ENCODE measurements at places on chromosomes 6 and 20.

GRCh38 chr6:14058029-14058695, 59.4 kb upstream of the CD83 start:
- no peak for DNase-seq

DNA sequence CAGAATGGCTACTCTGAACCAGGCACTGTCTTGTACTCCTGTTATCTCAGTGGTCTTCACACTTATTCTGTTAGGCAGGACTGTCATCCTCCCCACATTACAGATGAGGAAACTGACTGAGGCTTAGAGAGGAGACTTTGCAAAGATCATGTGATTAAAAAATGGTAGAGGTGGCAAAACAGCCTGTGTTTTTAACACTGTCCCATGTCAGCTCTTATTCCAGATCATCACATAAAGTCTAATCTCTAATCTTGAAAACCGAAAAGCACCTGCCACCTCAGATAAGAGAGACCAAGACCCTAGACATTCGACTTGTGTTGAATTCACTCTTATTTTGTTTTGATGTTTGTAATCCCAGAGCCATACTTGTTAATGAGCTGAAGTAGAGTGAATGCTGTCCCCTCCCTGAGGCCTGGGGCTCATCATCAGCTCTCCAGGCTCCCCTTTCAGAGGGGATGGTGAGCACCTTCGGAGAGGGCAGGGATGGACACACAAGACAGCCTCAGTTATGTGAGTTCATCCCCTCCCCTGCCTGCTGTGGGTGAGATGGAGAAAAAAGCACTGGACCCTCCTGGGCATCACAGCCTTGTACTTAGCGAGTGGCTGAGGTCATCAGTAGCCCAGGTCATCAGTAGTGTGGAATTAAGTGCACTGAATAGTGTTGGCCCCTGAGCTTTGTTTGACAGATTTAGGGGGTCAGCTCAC, 30.6 kb downstream of the MTHFD1L start:
- no peak for DNase-seq

DNA sequence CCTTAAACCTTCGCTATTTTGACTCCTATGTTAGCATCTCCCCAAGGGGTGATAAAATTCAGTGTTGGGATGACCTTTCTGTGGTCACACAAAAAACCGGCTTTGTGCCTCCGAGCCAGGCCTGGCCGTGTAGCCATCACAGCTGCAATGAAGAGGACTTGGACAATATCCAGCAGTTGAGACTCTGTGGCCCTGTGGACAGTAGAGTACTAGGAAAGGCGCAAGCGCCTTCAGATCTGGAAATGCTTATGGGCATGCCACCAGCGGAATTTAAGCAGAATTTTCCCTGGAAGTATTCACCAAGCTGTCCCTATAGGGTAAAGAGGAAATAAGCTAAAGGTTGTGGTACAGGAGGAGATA, 63.3 kb upstream of the SLC2A12 start:
- no peak for DNase-seq

DNA sequence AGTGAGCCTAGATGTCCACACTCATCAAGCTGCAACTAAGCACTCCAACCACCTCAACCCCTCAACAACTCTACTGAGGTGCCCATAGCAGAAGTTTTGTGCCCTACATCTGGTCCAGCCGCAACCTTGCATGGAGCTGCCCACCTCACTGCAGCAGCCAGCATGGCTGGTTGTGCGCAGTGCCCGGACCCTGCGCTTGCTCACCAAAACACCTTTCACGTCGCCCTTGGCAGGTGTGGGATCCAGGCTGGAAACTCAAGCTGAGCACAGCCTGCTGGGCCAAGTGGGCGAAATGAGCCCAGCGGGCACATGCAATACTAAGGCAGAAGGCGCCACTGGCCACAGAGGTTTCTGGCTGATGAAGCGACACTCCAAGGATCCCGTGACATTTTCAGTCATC, 902.4 kb downstream of the TBC1D32 start:
- no peak for DNase-seq

GRCh38 chr6:43761666-43762409, 8.2 kb upstream of the VEGFA start:
- DNase-seq, result no peak

- DNase-seq, result no peak
Measured at GRCh38 chr6:2508071-2508470, 242.7 kb downstream of the MYLK4 start.

DNA sequence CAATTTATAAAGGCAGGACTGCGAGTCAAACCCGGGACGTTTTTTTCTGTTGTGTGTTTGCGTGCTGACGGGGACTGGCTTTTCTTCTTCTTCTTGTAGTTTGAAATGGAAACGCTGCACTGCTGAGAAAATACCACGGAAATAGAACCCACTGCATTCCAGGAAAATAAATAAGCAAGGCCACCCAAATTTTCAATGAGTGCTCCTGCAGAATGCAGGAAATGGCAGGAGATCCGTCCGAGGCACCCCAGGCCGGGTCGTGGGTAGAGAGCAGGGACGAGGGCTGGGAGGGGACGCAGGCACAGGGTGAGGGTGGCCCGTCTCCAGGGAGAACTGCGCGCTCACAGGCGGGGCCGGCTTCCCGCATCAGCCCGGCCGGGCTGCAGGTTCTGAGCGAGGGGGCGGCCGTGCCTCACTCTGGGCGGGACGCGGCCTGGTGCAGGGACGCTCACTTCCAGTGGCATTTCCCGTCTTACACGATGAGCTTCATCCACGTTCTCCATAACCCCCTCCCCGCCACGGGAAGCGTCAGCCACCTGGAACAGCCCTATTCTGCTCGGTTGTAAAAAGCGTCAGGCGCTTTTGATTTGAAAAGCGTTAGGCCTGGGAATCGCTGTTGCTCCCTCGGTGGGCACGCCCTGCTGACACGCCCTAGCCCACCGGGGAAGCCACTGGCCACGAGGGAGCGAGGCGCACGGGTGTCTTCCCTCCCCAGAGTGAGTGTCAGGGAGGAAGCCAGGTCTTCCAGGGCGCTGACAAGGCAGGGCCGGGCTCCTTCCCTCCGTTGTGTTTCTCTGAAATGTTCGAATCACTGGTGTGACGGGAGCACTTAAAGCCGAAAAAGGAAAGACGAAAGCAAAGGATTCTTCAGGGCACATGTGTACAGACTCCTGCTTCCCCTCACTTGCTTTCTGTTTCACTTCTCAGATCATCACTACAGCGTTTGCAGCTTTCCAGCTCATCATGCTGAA, 17.9 kb upstream of the EXOC2 start:
- peak; percentile 83 for DNase-seq

DNA sequence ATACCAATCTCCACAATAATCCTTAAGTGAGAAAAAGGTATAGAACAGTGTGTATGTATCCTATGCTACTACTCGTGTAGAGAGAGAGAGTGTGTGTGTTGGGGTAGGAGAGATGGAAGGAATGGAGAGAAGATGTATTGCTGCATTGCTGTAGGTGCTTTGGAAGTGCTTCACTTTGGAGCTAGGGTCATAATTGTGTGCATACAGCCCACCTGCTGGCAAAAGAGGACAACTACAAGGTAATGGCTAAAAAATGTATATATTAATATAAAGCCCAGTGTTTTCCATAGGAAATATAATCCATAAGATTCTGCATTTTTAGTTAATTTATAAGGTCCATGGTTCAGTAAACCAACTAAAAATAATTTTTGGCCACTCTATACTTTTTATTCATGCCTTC, 36.1 kb downstream of the SERAC1 start:
- peak; percentile 17 for DNase-seq

GRCh38 chr6:154510144-154510905, at the start of gene CNKSR3:
CNKSR3 (minus strand) TSS chr6:154510685; CDS start chr6:154510114, 571 bp downstream.
- DNase-seq, result peak; percentile 63

- no peak for DNase-seq
Measured at GRCh38 chr20:44896583-44896982, 11.1 kb downstream of the YWHAB start.

DNA sequence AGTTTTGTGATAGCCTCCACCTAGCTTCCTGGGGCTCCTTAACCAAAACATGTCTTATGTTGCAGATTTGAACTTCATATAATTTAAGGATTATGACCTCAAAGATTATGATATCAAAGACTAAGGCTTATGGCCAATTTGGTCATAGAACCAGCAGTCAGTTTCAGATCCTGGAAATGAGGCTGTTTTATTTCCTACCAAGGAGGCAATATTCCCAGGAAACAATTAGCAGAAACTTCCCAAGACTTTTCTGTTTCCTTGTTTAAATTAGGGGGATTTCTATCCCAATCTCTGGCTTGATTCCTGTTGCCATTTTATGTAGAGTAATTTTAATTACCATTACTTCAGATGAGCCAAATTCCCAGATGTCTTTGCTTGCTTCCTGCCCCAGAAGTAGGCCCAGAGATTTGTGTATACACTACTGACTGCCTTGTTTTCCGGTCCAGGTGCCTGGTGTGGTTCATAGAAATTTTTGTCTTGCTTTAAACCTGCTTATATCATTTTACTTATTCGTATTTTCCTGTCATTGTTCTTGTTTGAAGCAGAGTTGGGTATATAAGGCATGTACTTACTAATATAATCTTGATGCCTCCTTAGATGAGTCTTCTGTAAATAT, 119.2 kb upstream of the TMEM170B start:
- DNase-seq, result no peak

GRCh38 chr6:108365478-108365877, 70.6 kb downstream of the AFG1L start:
- no peak for DNase-seq

DNA sequence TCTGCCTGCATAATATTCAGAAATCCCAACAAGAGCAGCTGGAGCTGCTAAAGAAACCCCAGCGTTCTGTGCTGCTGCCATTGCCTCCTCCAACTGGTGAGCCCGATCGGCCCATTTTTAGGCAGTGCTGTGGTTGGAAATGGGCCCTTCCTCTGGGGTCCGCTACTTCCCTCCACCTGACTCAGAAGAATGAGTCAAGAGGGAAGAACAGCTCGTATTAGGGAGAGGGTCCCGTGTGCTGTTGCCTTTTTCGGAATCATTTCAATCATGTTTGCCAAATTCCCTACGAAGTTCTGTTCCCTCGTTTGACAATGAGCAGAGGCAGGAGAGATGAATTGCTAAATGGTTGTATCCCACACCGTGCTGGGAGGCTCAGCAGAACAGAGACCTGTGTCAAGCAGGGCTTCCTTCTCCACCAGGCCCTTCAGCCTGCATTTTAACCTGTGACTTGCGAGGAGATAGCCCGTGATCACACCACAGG, 38.4 kb downstream of the THBS2 start:
- DNase-seq, result no peak

DNA sequence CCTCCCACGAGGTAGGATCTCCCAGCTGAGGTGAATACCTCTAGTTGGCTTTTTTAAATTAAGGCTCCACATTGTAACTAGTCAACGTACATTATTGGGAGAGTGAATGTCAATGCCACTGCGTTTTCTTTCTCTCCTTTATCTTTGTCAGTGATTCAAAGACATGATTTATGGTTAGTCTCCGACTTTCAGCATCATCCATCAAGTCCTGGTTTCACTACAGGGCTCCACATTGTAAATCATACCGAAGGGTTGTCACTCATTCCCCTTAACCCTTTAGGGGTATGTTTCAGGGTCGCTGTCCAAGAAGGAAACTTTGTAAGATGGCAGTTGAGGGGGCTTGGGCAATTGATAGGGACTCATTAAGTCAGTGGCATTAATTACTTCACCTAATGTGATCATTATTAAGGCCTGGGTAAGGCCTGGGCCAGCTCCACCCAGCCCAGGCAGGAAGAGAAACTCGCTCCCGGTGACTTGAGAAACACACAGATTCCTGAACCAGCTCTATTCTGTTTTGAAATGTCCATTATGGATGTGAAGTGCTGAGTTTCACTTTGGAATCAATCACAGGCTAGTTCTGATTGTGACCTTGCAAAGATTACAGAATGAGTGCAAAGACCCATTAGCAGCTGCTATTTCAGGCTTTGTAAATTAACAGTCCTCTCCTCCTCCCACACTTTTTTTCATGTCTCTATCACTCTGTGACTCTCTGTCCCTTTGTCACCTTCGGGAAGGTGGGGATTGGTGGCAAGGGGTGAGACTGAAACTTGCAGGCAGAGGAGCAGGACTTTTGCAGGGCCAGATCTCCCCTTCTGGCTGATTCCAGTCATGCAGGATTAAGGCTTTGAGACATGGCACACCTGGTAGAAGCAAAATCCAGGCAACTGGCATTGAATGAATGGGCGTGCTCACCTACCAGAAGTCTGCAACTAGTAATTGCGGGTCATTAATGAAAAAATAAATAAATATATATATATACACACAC, 222.4 kb downstream of the TSHZ2 start:
- no peak for DNase-seq

GRCh38 chr6:108295676-108296075, 822 bp downstream of the AFG1L start:
- no peak for DNase-seq

GRCh38 chr6:29236634-29237033, 64.9 kb upstream of the OR14J1 start:
- DNase-seq, result no peak

DNA sequence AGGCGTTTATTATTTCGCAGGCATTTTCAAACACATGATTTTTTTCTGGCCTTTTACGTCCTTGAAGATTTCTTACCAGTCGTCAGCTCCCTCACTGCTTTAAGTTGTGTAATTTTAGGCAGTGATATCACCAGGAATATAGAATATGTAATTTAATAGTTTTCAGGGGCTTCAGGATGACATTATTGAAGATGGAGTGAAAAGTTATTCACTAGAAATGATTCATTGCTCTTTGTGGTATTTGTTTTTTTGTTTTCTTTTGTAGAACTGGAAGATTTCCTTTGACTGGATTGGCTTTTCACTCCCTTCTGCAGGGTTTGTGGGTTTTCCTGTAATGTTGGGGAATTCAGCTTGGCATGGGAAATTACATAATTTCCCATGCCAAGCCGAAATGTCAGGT, 2.0 kb downstream of the LRRC1 start:
- DNase-seq, result no peak
